Right renal cortex interstitium (tissue), 3 donors: ENCODE measurements at places on chromosomes 12 and 14. TPM values are rescaled to one million over a fixed set of nuclear protein-coding genes. Genes with fewer than 3 reads are reported as not detected.

DNA sequence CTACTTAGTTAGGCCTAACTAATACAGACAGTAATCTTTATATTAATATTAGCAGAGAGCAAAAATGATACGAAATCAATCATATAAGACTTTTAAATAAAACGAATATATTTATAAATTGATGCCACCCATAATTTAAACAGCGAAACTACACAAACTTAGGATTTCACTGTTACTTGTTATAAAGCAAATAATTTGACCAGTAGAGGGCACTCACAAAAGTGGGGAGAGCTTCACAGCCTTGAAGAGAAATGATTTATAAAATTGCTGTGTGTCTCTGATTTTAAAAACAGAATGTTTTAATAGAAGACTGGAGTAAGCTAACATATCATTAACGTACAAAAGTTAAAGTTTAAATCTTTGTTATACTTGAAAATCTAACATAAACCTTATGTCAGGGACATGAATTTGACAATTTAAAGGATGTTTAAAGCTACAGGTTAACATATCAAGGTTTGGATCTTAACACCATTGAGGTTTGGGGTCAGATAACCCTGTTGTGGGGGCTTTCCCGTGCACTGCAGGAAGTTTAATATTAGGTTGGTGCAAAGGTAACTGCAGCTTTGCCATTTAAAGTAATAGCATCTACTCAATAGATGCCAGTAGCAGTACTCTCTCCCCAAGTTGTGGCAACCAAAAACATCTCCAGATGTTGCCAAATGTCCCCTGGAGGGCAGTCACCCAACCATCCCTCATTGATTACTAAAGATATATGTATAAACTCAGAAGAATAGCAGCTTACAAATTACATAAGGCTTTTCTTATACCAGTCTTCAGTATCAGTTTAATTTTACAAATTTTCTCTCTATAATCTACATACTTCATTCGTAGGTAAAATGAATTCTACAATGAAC lies 9.3 kb downstream of the KRAS start:
- no peak for DNase-seq

DNA sequence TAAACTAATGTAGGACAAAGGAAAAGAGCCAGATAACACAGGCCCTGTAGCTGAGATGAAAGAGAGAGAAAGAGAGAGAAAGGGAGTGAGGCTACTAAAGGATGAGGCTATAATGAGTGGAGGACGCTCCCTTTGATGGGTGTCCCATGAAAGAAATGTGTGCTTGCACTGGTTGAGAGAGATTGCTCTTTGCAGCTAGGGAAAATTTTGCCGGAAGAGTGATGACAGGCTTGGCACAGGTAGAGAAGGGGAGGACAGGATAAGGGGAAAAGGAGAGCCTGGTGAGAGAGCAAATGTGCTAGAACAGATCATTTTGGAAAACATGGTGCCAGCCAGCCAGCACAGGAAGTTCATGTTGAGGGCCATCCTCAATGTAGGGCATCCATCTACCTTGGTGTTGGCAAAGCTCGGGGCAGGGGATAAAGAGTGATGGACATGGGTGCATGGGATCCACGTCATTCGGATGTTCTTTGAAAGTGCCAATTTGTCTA lies 248.6 kb downstream of the BTG1 start:
- DNase-seq = no peak

MMP17 gene
- 0.72 TPM for polyA plus RNA-seq

DNA sequence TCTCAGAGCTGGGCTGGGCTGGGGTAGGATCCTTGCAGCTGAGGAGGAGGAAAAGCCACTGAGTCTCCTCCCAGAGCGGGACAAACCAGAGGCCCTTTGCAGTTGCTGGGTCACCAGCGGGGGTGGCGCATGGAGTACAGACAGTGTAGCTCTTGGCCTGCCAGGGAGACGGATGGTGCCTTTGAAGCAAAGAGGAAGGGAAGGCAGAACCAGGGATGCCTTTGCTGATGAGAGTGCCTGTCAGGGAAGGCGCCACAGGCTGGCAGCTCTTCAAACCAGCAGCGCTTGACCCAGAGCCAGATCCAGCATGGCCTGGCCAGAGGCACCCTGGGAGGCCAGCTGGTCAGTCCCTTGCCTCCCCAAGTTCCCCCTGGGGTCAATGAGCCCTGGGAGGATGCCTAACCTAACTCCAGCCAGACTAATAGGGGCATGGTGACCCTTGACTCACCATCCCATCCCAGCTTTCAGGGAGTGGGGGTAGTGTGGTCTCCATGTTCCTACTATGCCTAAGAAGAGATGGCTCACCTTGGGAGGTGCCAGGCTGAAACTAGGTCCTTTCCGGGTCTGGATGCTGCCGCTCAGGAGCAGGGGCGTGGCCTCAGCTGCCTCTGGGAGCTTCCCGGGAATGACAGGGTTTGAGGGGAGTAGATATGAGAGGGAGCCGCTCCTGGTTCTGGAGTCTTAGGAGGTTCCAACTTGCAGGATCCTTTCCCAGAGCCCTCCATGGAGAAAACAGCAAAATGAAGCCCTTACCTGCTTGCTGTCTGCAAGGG lies 19.8 kb downstream of the VASH1 start:
- no peak for DNase-seq

DNA sequence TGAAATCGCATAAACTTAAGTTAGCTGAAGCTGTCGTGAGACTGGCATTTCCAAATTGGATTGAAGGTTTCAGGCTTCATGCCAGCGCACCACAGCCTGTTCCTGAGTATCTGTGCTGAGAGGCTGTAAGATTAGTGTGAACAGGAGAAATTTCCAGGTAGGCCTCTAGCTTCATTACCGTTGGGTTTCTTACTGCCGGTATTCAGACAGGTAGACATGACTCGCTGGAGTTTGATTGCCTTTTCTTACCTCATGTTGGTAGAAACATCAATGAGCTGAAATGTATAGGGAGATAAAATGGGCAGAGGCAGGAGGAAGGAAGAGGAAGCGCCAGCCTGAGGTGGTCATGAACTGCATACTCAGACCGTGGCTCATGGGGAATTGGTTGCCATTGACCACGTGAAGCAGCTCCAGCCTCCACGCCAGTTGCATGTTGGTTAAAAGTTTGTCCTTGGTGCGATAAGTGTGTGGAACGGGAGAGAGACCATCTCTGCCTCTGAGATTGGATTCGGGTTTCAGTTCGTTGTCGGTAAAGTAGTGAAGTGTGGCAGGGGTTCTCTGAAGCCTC lies 42.3 kb upstream of the MMP17 start:
- no peak for DNase-seq

GRCh38 chr14:39102265-39102968 lies 618 bp downstream of the SEC23A start:
- no peak for DNase-seq
